ENCODE measurements at places on chromosomes 2 and 18.

- H3K27me3 ChIP-seq, result peaks cover 26% of the 10 kb centered on the region
- no peak overlapping the region for H3K4me3 ChIP-seq
- H3K27ac ChIP-seq, result no peak overlapping the region
- H3K4me1 ChIP-seq, result no peaks in the 10 kb centered on the region
- H3K36me3 ChIP-seq, result peaks cover 2% of the 10 kb centered on the region
These were observed 57.4 kb upstream of the LDAH start for GRCh38 chr2:20880221-20880771.

- no peaks in the 10 kb centered on the region for H3K4me1 ChIP-seq
- no peaks in the 10 kb centered on the region for H3K36me3 ChIP-seq
- no peak overlapping the region for H3K4me3 ChIP-seq
- DNase-seq, result no peak
- no peak overlapping the region for H3K27ac ChIP-seq
- H3K27me3 ChIP-seq, result peaks cover 6% of the 10 kb centered on the region
These were observed 94.1 kb upstream of the BOD1L2 start for GRCh38 chr18:57052759-57053158.

GRCh38 chr2:224716921-224717320 is 756 bp upstream of the CCDC195 start:
- H3K27me3 ChIP-seq, result no peaks in the 10 kb centered on the region
- H3K4me3 ChIP-seq, result no peak overlapping the region
- no peaks in the 10 kb centered on the region for H3K4me1 ChIP-seq
- no peaks in the 10 kb centered on the region for H3K36me3 ChIP-seq

- no peak for DNase-seq
- H3K4me3 ChIP-seq, result no peak overlapping the region
- no peaks in the 10 kb centered on the region for H3K36me3 ChIP-seq
- H3K27ac ChIP-seq, result no peak overlapping the region
- H3K27me3 ChIP-seq, result no peaks in the 10 kb centered on the region
These were observed 7.1 kb upstream of the PPP1R1C start for GRCh38 chr2:181978351-181979150.

DNA sequence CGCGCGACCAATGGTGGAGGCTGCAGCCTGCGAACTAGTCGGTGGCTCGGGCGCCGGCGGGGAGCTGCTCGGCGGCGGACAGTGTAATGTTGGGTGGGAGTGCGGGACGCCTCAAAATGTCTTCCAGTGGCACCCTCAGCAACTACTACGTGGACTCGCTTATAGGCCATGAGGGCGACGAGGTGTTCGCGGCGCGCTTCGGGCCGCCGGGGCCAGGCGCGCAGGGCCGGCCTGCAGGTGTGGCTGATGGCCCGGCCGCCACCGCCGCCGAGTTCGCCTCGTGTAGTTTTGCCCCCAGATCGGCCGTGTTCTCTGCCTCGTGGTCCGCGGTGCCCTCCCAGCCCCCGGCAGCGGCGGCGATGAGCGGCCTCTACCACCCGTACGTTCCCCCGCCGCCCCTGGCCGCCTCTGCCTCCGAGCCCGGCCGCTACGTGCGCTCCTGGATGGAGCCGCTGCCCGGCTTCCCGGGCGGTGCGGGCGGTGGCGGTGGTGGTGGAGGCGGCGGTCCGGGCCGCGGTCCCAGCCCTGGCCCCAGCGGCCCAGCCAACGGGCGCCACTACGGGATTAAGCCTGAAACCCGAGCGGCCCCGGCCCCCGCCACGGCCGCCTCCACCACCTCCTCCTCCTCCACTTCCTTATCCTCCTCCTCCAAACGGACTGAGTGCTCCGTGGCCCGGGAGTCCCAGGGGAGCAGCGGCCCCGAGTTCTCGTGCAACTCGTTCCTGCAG is at the start of gene HOXD9:
Gene HOXD9 (plus strand): TSS at position 37 of the 728 bp plus-strand sequence. CDS start 50 bp downstream, at position 87.
- peaks cover 4% of the 10 kb centered on the region for H3K36me3 ChIP-seq
- no peak for DNase-seq
- H3K27ac ChIP-seq, result no peak within 1 kb of the TSS
- H3K4me1 ChIP-seq, result peaks cover 8% of the 10 kb centered on the region
- H3K27me3 ChIP-seq, result peaks cover 88% of the 10 kb centered on the region
